ENCODE measurements at places on chromosomes 11 and 22. TPM values are rescaled to one million over a fixed set of nuclear protein-coding genes. Genes with fewer than 3 reads are reported as not detected.

DNA sequence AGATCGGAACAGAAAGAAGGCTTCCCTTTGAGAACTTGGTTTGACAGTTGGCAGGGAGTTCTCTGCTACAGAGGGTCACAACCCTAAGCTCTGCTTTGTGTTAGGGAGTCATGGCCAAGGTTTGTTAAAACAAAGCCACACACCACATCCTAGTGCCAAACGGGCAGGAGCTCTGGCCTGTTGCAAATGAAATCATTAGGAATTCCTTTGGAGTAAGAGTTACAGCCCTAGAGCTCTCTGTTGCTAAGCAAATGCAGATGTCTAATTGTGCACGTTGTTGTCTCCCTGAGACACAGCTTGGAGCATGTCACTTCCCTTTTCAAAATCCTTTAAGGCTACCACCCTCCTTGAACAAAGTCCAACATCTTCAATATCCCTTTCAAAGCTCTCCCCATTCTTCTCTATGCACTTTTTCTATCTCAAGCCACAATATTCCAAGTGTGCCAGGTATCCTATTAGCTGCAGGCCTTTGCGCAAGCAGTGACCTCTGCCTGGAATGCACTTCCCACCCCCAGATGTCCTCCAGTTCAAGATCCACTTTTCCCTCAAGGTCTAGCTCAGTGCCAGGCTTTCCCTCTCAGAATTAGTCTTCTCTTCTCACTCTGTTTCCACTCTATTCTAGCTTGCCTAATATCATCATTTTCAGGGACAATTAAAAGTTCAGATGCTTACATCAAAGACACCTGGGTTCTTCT lies 253.7 kb upstream of the POU2AF2 start:
- H3K4me3 ChIP-seq, result no peak overlapping the region
- no peak for DNase-seq
- H3K27me3 ChIP-seq, result no peaks in the 10 kb centered on the region
- no peaks in the 10 kb centered on the region for H3K36me3 ChIP-seq
- peaks cover 23% of the 10 kb centered on the region for H3K4me1 ChIP-seq

- no peaks in the 10 kb centered on the region for H3K27me3 ChIP-seq
- no peak for DNase-seq
- no peak overlapping the region for H3K4me3 ChIP-seq
Measured at GRCh38 chr11:102230911-102231310, 86.4 kb upstream of the BIRC3 start.

DNA sequence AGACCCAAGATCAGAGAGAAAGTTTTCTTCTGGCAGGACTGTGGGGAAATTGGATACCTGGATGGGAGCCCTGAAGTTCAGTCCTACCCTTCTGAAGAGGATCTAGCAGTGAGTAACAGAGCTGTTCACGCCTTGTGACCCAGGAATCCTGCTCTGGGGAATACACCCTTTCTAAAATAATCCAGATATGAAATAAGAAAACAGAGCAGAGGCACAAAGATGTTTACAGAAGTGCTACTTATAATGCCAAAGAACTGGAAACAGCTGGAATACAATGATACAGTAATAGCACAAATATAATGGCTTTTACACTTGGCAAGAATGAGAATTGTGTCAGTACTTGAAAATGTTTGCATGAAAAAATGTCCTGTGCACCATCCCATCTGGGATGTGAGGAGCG lies 304.0 kb upstream of the NARS2 start:
- no peak overlapping the region for H3K27ac ChIP-seq
- no peak overlapping the region for H3K4me3 ChIP-seq
- H3K4me1 ChIP-seq, result no peaks in the 10 kb centered on the region
- DNase-seq, result no peak
- H3K36me3 ChIP-seq, result peaks cover 32% of the 10 kb centered on the region
- no peaks in the 10 kb centered on the region for H3K27me3 ChIP-seq

DNA sequence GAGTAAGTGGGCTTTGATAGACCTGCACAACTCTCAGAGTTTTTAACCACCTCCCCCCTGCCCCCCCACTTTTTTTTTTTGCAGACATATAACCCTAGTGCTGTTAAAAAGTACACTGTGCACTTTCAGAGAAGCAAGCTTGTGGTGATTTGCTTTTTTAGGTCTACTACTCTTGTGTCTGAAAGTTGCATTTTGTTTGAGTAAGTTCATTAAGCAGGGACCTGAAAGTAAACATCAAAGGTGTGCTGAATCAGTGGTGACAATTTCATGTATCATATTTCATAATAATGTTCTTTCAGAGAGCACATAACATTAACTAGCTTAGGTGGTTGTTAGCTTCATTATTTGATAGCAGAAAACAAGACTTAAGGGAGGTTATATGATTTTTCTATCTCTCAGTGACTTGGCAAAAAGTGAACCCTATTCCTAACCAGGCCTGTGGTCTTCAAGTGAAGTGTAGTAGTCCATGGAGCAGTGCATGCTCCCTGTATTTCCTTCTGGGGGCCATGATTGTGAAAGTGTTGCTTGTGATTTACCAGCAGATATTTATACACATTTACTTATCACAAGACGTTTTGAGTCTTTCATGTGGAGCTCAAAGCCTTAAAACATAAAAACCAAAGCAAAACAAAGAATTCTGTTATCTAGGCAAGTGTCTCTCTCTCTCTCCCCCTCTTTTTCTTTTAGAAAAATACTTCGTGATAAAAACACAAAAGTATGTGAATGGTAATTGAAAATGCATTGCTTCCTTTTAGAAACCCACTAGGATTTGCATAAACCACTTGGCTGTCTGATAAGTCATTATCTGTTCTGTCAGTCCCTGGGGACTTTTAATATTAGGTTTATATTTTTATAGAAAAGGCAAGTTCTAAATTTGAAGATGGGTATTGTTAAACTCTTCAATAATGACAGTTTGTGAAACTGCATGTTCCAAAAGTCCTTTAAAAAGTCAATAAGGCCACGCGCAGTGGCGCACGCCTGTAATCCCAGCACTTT lies 7.5 kb upstream of the RAG2 start:
- H3K36me3 ChIP-seq, result no peaks in the 10 kb centered on the region
- H3K27ac ChIP-seq, result no peak overlapping the region
- no peaks in the 10 kb centered on the region for H3K27me3 ChIP-seq
- no peaks in the 10 kb centered on the region for H3K4me1 ChIP-seq
- no peak for DNase-seq
- H3K4me3 ChIP-seq, result no peak overlapping the region

DNA sequence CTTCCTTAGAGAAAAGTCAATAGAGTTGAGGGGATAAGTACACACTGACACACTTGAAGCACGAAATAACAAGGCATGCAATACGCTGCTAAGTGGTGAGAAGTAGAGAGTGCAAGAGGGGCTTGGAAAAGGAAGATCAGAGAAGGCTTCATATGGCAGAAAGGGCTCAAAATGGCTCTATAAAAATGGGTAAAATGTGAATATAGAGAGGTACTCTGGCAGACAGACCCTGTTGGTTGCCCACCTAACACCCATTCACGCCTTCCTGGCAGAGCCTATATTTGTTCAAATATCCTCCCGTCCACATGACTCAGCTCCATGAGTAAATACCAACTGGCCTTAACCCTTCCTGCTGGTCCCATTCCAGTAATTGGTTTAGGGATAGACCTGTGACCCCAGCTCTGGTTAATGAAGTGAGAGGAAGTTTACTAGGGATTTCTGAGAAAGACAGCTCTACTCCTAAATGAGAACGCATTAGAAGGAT lies 38.9 kb upstream of the CCDC34 start:
- peaks cover 23% of the 10 kb centered on the region for H3K4me1 ChIP-seq
- no peaks in the 10 kb centered on the region for H3K27me3 ChIP-seq
- H3K4me3 ChIP-seq, result no peak overlapping the region
- H3K36me3 ChIP-seq, result peaks cover 7% of the 10 kb centered on the region
- no peak for DNase-seq
- H3K27ac ChIP-seq, result no peak overlapping the region

DNA sequence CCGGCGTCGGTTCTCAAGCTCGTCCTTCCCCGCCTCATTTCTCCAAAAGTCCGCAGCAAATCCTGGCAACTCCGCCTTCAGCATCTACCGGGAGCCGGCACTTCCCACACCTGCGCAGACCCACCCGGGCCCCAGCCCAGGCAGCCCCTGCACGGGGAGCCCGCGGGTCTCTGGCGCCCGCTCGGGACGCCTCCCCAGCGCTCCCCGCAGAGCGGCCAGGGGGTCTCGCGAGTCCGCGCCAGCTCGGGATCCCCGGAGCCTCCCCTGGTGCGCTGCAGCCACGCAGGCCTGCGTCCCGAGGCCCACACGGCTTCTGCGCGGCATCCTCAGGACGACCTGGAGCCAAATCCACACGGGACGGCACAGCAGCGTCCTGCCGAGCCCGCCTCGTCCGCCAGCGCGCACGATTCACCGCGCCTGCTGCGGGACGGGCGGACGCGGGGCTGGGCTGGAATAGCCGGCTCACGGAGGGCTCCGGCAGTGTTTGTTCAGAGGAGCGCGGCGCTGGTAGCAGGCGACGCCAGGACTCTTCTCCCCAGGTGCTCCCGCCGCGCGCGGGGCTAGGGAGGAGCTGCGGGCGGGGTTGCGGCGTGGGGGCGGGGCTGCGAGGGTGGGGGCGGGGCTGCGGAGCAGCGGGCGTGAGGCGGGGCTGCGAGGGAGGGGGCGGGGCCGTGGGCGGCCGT lies 816 bp upstream of the PHRF1 start:
- peak overlapping the region; percentile 92 for H3K4me3 ChIP-seq
- peaks cover 29% of the 10 kb centered on the region for H3K27me3 ChIP-seq
- no peaks in the 10 kb centered on the region for H3K36me3 ChIP-seq

DNA sequence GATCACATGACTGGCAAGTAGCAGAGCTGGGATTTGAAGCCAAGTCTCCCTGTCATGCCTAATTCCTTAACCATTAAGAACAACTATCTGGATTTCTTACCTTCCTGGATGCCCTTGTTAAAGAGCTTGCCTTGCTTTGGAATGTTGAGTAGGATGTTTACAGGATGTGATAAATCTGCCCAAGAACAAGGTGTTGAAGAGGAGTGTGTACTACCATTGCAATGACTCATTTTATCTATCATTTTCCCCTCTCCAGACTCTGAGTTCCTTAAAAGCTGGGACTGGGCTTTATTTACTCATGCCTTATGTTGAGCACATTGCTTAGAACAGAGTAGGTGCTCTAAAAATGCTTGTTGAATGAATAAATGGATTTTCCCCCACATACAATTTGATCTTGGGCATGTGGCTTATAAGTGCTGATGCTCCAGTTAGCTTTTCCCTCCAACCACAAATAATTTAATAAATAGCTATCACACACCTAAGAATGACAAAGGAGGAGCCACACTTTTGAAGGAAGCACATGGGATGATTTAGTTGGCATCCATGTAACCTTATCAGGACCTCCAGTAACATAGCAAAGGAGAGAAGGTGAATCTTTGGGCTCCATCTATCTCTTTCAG lies 268.6 kb upstream of the SESN3 start:
- H3K27me3 ChIP-seq, result no peaks in the 10 kb centered on the region
- no peak for DNase-seq
- H3K4me3 ChIP-seq, result no peak overlapping the region
- H3K36me3 ChIP-seq, result no peaks in the 10 kb centered on the region
- H3K4me1 ChIP-seq, result peaks cover 8% of the 10 kb centered on the region
- no peak overlapping the region for H3K27ac ChIP-seq

DNA sequence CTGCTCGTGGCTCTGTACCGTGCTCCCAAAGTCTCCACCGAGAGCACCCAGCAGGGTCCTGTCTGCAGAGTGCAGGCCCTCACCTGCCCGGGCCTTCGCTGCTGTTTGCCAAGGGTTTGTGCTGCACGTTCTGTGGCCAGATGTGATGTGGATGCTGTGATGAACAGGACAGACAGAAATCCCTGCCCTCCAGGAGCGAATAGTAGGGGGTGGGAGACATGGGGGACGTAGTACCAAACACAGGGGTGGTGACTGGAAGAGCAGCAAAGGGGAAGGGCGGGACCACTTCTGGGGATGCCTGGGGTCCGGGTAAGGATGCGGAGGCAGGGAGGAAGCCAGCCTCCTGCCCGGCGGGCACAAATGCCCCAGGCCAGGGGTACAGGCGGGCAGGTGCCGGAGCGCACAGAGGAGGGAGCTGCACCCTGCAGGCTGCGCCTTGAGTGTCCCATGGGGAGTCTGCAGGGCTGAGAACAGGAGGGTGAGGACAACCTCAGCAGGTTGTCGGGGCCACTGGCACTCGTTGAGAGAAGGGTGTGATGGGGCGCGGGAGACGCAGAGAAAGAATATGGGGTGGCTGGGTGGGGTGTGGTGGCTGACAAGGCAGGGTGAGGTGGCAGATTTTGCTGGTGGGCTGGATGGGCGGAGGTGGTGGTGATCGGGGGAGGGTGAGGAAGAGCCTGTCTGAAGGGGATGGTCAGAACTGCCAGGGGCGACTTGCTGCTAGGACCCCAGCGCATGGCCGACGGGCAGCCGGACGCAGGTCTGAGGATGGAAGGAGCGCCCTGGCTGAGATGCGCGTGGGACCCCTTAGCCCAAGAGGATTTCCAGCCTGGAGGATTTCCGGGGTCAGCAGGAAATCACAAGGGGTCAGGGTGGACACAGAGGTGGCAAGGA lies 16.3 kb upstream of the CTSD start:
- H3K27me3 ChIP-seq, result no peaks in the 10 kb centered on the region
- H3K27ac ChIP-seq, result peak overlapping the region; percentile 67
- no peaks in the 10 kb centered on the region for H3K36me3 ChIP-seq
- peaks cover 7% of the 10 kb centered on the region for H3K4me1 ChIP-seq
- no peak overlapping the region for H3K4me3 ChIP-seq

DNA sequence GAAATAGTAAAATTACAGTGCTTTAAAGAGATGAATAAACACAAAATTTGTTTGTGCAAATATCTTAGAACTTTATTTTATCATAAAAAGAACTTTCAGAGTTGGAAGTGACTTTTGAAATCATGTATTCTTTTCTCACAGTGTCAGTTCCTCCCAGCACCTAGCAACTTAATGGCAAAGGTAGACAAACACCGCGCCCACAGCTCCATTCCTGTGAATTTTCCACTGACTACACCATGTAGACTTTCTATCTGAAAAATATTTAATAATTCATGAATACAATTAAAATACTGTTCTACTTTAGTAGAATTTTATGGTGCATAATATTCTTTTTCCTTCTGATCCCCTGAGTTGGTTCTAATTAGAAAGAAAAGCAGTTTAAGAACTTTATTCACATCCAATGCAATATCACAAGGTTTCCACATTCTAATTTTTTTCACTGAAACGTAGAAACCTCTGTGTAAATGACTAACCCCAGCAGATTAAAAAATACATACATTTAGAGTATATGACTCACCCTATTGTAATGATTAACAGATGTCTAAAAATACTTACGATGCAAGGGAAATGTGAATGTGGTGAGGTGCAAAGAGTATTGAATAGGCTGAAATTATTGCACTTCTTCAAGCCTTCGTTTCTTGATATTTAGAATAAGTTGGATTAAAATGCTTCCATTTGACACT lies 218.2 kb upstream of the CCDC179 start:
- no peaks in the 10 kb centered on the region for H3K36me3 ChIP-seq
- DNase-seq, result no peak
- H3K4me1 ChIP-seq, result no peaks in the 10 kb centered on the region

DNA sequence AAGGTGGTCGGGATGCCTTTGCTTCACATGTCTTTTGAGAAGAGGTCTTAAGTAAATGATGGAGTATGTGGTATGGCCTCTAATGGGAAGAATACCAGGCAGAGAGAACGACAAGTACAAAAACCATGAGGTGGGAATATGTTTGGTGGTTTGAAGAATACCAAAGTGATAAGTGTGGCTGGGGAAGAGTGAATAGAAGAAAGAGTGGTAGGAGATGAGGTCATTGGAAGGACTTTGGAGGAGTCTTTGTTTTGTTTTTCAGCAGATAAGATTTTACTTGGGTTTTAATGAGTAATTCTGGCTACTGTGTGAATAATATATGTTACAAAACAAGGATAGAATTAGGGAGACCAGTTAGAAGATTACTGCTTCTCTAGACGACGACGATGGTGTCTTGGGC lies 515.4 kb downstream of the RAB38 start:
- no peaks in the 10 kb centered on the region for H3K36me3 ChIP-seq
- no peaks in the 10 kb centered on the region for H3K27me3 ChIP-seq
- no peak overlapping the region for H3K27ac ChIP-seq
- H3K4me3 ChIP-seq, result no peak overlapping the region

ESRRA gene
- 33.8 TPM for total RNA-seq

OR8D1 gene
- total RNA-seq, result not detected

DEFB131B gene
- total RNA-seq, result not detected

C11orf16 gene
- not detected for total RNA-seq

Measured in neural crest cell (in vitro differentiated cells).